ENCODE measurements at places on chromosomes 11 and 22.

GRCh38 chr22:23828800-23829680 lies 9.8 kb downstream of the DERL3 start:
- DNase-seq = no peak

DNA sequence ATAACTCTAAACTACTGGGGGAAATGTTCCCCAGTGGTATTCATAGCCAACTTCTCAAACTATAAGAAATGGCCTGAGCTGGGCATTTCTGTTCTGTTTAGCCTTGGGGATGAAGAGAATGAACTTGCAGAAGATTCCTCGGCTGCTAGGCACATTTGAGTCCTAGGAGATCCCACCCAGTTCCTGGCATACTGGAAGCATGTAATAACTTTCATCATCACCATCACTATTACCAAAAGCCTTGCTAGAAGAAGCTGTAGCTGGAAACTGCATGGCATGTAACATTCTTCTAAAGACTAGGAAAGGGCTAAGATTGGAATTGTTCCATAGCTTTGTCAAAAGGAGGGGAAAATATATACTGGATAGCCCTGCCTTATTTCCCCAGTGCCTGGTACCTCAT lies 40.1 kb upstream of the SLC1A2 start:
- no peak for DNase-seq

- peak; percentile 15 for DNase-seq
These were observed 9.5 kb downstream of the OR5P2 start for GRCh38 chr11:7787239-7787638.

DNA sequence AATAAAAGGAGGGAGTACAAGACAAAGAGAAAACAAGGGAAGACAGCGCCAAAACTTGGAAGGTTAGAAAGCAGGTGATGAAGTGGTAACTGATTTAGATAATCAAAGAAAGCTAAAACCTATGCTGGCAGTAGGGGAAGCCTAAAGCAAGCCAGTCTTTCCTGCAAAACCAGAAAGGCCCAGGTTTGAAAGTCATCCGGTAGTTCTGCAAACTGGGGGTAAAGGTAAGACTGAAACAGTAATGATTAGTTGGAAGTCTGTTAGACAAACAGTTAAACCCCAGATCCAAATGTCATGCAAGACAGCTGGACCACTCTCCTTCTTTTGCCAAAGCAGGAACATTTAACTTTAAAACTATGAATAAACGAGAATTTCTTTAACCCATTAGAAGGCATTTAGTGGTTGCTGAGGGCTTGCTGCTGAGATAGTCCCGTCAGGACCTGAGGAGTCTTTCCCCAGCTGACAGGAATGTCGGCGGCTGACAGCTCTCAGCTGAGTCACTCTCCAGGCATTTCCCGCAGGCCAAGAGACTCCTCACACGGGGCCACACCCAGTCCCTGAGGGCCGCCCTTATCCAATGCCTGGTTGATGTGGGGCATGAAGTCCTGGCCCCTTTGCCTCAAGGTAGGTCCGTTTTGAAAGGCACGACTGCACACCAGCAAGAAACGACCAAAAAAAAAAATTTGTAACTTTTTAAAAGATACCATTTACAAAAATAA lies 36.3 kb upstream of the CFAP300 start:
- no peak for DNase-seq

- no peak for DNase-seq
These were observed 142.2 kb downstream of the WNT7B start for GRCh38 chr22:45834795-45835194.

GRCh38 chr11:35163702-35164496 lies 24.9 kb downstream of the CD44 start:
- peak; percentile 29 for DNase-seq

GRCh38 chr11:2264366-2265053 lies 5.9 kb downstream of the ASCL2 start:
- no peak for DNase-seq

- DNase-seq = no peak
These were observed 978 bp downstream of the CSDC2 start for GRCh38 chr22:41561788-41562187.

- no peak for DNase-seq
These were observed 149.3 kb upstream of the B3GAT1 start for GRCh38 chr11:134561331-134561720.

DNA sequence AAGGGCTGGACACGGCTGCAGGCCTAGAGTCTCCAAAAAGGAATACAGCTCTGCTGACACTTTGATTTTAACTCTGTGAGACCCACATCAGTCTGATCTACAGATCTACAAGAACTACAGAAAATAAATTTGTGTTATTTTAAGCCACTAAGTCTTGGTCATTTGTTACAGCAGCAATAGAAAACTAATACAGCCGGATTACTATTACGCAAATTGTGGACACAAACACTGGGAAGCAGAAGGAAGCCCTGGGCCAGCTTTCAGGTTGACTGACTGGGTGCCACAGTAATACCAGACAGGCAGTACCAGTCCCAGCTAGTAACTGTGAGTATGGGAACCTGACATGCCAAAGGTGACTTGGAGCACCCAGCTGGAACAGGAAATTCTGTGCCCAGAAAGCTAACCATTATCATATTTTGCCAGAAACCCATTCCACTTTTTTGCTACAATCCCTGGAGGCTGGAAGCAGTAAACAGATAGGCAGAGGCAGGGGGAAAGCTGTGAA lies 13.4 kb downstream of the SLC25A17 start:
- no peak for DNase-seq

- no peak for DNase-seq
These were observed 110.4 kb upstream of the ARHGAP42 start for GRCh38 chr11:100576718-100577021.

GRCh38 chr11:76355172-76355571 lies 25.8 kb downstream of the THAP12 start:
- DNase-seq = no peak

GRCh38 chr11:47545298-47545697 lies 7.6 kb downstream of the CELF1 start:
- DNase-seq = no peak

- DNase-seq = peak; percentile 9
These were observed 36.0 kb upstream of the PACSIN2 start for GRCh38 chr22:43050995-43051394.

DNA sequence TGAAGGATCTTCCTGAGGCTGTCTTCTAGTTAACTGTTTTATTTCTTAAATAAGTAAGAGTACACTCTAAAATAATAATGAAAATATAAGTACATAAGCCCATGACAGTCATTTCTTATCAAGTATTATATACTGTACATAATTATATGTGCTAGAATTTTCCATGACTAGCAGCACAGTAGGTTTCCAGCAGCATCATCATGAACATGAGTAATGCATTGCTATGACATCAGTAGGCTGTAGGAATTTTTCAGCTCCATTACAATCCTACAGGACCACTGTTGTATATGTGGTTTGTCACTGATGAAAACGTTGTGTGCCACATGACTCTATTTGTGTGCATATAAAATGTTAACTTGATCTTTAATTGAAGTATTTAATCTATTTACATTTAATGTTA lies 22.0 kb downstream of the ZNF202 start:
- peak; percentile 15 for DNase-seq

DNA sequence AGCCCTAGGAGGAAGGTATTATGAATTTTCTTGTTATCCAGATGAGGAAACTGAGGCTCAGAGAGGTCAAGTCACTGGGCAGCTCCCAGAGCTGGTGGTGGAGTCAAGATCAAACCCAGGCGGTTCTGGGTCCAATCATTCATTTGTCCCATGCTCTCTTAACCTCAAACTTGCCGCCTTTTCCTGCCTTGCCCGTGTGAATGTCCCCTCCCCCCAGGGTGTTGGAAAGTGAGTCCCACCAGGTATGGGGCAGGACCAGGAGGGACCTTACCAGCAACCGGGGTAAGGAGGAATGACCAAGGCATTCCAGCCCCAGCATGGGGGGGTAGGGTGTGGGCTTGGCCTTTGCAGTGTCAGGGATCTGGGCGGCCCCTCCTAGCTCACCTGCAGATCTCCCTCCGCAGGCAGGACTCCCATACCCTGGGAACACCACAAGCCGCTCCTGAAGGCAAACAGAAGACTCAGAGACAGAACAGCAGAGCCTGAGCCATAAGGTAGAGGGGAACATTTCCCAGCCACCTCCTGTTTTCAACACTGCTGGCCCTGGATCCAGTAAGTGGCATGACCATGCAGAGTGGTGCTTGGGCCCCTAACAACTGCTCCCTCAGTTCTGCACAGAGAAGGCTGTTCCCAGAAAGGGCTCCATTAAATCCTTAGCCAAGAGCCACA lies 41.2 kb upstream of the SYT7 start:
- DNase-seq = no peak

DNA sequence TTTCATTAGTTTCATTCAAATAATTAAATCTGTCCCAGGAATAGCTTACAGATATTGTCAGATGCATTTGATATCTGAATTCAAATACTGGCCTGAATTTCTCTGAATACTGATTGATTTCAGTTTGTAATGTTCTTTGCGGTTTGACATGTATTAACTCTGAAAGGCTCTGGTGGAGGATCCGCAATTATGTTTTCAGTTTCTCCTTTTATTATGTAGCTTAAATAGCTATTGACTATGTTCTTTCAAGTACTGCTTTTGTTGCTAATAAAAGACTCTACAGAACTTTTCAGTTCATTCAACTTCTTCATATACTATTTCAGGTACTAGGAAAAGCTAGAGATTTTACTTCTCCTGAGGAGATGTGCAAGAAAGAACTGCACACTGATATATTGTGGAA lies 2085.4 kb upstream of the RAG2 start:
- DNase-seq = no peak

DNA sequence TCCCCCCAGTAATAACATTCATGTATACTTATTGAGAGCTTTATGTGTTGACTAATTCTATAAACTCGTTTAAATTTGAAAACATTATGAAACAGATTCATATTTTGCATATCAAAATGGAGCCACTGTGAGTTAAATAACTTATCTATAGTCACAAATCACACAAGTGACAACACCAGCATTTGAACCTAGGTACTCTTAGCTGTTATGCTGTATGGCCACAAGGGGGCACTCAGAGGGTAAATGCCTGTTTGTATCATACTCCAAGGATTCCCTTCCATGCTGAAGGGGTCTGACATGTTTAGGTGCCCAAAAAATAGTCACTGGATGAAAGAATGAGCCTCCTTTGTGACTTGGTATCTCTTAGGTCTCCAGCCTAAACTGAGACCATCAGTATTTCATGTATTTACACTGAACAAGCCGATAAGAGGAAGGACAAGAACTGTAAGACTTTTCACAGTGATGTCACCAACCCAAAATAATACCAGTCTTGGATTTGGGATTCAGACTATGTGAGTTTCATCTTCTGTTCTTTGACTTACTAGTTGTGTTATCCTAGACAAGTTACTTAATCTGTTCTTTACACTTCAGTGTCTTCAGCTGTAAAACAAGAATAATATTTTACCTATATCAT lies 12.2 kb upstream of the OR52D1 start:
- peak; percentile 74 for DNase-seq

- no peak for DNase-seq
These were observed 21.6 kb downstream of the ASPHD2 start for GRCh38 chr22:26450453-26451185.

DNA sequence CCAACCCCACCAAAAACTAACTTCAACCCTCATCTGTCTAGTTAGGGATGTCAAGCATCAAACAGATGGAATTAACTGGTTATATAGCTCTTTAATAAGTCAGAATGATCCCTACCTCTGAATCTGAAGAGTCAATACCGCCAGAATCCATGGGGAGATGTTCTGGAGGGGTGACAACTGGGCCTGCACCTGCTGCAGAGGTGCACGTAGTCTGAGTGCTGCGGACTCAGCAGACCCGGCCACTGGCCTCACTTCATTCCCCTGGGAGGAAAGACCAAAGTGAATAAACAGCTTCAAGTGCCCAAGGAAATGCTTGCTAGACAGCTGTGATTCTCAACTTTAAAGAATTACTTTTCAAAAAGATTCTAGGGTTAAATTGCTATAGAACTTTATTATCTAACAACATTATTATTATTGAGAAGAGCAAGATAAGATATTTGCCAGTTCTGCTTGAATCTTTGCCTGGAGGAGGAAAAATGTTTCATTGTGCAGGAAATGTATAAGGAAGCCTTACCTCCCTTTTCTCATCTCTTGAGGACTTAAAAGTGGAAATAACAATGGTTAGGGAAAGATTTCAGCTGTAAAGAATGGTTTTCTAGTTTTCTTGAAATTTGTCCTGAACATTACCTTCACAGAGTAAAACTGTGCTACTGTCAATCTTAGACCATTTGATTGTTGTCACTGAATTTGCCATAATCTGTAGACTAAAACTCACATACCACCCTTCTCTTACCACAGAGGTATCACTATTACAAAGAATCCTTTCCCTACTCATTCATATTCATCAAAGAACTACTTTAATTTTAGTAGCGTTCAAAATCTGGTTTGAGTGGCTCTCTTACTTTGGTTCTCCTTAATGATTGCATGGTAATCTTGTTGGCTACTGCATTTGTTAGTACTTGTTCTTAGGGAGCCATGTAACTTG lies 4.2 kb downstream of the XBP1 start:
- no peak for DNase-seq

GRCh38 chr22:32478994-32479393 lies 4.4 kb downstream of the FBXO7 start:
- no peak for DNase-seq

- DNase-seq = peak; percentile 63
These were observed 8.5 kb downstream of the DCHS1 start for GRCh38 chr11:6646918-6647679.

- DNase-seq = no peak
These were observed 86.1 kb downstream of the TRIM44 start for GRCh38 chr11:35748644-35749043.

GRCh38 chr11:66068923-66069714 lies 953 bp upstream of the PACS1 start:
- DNase-seq = peak; percentile 57

- no peak for DNase-seq
These were observed 3.1 kb downstream of the ACY3 start for GRCh38 chr11:67647471-67647870.

DNA sequence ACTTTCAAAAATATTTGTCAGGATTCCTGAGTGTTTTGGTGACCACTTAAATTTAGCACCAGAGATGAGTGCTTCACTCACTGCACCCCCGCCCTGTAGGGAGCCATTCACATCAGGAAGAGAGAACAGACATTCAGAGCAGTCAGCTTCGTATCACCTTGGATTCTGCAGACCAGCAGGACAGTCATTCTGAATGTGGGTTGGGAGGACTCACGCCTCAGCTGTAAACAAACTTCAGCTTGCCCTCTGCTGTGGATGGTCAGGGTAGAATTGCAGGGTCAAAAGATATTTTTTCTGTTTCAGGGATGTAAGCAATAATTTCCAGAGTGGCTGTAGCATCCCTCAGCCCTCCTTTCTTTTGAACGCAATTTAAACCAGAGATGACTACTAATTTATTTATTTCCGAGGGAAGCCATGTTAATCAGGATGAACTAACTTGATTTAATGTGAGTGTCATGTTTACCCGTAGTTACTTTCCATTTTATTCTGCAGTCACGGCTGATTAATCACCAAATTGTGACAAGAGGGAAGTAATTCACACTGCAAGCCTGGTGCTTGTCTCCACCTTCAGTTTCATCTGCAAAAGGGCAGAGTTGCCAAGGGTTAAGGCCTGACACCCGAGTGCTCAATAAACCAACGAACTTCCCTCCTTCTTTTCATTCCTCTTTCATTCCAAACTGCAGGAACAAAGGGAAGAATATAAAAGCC lies 174.2 kb upstream of the DDI1 start:
- peak; percentile 5 for DNase-seq

- no peak for DNase-seq
These were observed 89.2 kb downstream of the GRAMD1B start for GRCh38 chr11:123519055-123519796.
